ENCODE measurements at places on chromosomes 3 and 15.

DNA sequence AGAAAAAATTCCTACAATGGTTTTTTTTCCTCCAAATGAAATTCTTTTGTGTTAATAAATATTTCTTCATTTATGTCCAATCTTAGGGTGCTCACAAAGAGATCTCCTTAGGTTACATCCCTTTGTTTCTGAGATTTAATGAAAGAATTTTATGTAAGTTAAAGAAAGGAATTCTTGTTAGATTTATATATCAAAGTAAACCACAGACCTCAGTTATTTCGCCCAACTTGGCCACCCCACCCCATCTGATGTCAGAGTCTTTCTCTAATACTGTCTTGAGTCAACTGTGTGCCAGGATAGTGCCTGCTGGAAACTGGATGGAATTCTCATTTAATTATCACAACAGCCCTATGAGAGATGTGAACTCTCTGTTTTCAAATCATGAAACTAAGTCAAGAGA is 259.9 kb downstream of the OPA1 start:
- DNase-seq: no peak

- DNase-seq: no peak
These were observed 183.2 kb upstream of the IL12A start for GRCh38 chr3:159805411-159805772.

- no peak for DNase-seq
These were observed 93.8 kb downstream of the MYRIP start for GRCh38 chr3:39903253-39903652.

DNA sequence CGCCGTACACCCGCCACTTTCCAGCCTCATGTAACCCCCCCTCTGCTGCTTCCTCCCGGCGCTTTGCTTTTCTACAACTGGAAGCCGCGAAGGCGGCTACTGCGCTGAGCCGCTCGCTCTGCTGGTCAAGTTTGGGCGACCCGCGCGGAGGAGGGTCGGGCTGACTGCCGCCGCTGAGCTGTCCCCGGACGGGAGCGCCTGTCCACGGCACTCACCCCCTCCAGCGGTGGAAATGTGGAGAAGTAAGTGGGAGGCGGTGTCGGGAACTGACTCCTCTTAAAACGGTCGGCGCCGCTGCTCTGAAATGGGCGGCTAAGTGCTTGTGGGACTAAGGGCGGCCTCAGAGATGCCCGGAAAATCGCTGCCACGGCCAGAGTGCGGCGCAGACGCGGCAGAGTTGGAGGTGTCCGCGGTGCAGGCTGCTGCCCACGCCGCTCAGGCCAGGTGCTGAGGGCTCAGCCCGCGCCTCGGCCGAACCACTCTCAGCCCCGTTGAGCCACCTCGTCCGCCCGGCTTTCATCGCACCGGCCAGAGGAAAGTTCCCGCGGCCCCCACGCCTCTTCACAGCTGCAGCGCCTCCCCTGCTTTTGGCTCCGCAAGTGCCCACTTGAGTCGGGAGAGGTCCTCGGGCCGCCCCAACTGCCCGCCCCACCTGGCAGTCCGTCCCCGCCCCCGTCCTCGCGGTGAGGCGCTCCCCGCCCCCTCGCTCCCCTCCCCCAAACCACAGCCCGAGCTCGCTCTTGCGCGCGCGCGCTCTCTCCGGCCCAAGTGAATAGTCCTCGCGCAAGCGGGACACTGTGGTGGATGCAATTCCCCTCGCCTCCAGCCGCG is at the start of gene EPHA6:
TSS of gene EPHA6 (plus strand) at position 775 of the 831 bp plus-strand sequence.
- no peak for DNase-seq

DNA sequence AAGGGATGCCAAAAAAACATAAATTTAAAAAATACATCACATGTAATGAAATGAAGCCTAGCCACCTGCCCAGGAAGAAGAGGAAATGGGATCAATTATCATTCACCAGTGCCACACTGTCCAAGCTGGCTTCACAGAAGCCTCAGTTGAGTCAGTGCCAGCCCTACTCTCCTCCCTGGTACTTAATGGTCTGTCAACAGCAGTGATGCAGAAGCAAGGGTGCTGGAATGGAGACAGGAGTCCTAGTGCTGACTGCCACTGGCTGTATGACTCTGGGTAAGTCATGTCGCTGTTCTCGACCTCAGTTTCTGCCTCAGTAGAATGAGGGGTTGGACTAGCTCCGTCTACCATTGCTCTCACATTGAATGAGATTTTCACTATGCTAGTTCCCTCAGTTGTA is 78.5 kb upstream of the LARS2 start:
- DNase-seq: no peak

GRCh38 chr15:56244038-56244810 is 545 bp upstream of the RFX7 start:
- no peak for DNase-seq
